ENCODE measurements at places on chromosomes 1 and 21. TPM values are rescaled to one million over a fixed set of nuclear protein-coding genes. Genes with fewer than 3 reads are reported as not detected.

DNA sequence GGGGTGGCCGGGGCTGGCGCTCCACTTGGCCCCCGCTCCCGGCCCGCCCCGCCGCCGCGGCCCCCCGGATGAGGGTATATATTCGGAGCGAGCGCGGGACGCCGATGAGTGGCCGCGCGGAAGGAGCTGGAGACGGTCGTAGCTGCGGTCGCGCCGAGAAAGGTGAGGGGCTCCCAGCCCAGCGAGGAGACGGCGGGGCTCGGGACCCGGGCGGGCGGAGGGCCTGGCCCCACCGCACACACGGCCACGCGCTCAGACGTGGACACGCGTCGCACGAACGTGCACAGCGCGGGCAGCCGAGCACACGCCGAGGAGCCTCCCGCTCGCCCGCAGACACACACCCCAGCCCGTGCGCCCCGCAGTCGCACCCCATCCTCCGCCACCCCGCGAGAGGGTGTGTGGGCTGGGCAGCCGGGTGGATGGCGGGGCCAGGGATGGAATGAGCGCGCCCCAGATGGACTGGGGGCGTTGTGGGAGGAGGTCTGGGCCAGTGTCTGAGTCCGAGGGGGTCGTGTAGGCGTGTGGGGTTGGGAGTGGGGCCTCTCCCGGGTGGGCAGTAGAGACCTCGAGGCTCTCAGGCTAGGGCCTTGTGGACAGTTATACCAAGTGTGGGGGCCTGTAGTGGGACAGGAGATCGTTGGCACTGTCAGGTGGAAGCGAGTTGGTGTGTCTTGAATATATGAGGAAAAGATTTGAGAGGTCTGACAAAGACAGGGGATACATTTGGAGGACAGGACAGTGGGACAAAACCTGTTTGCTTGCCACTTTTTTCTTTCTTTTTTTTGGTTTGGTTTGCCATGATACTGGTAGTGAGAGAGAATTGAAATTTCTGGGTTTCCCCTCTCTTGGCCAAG lies at the start of gene UAP1:
Gene UAP1, plus strand, starts transcription at position 107 of the 854 bp plus-strand sequence. CDS start 4,347 bp downstream, outside the sequence.
- H3K4me3 ChIP-seq, result peak within 1 kb of the TSS; percentile 76
- no peaks in the 10 kb centered on the region for H3K27me3 ChIP-seq
- DNase-seq, result peak; percentile 81
- H3K4me1 ChIP-seq, result no peaks in the 10 kb centered on the region
- H3K36me3 ChIP-seq, result peaks cover 9% of the 10 kb centered on the region
- peak within 1 kb of the TSS; percentile 98 for H3K27ac ChIP-seq

AMY2B gene
- total RNA-seq, result 55.0 TPM

HMCN1 gene
- total RNA-seq, result 7.1 TPM

DNA sequence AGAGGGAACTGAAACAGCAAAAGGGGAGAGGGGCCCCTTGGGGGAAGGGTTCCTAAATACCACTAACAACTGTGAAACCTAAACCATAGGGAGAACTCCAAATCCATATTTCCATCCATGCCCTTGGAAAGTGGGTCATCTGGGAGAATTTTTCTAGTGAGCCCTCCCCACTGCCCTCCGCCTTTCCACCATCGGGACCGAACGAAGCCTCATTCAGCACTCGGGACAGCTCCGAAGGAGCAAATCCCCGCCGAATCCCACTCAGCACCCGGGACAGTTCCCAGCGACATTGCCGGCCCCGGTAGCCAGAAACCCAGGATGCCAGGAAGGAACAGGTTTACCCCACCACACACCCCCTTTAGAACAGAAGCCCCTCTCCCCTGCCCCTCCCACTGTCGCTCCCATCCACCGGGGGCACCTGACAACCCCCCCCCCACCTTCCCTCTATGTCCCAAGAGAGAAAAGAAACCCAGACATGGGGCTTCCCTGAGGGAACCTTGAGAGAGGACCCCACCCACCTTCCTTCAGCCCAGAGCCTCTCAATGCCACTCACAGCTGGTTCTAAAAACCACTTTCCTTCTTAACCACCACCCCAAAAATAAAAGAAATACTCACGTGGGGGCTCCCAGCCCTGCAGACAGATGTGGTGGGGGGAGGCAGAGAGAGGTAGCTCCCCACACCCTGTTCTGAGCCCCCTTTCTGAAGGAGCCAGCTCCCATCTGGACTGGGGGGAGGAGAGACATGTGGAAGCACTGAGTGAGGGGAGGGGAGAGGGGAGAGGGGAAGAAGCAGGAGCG lies 4.5 kb downstream of the DLGAP3 start:
- H3K36me3 ChIP-seq, result no peaks in the 10 kb centered on the region
- H3K4me1 ChIP-seq, result peaks cover 11% of the 10 kb centered on the region
- H3K4me3 ChIP-seq, result no peak overlapping the region
- no peak overlapping the region for H3K27ac ChIP-seq
- peaks cover 85% of the 10 kb centered on the region for H3K27me3 ChIP-seq

DNA sequence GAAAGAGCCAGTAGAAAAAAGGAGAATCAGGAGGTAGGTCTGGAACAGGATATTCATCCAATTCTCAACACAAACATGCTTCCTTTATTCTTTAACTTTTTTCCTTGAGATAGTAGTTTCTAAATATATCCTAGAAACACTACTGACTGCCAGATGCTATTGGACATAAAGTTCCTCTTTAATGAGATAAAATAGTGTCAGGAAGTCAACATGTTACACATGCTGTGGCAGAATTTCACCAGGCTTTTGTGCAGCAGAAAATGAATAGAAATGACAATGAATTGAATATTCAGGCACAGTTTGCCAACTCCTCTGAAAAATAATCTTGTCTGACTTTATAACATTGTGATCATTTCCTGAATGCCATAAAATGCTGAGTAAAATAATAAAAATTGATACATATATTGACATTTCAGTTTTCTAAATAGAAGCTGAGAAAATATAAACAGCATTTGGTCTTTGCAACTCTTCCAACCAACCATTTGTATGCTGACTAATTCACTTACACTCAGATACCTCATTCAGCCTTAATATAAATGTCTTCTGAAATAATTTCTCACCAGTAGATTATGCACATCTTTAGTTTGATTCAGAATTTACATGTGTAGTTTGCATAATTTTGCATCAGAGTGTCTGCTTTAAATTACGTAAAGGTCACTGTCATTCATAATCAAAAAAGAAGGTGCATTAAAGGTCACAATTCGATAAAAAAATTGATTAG lies 486.1 kb upstream of the ADGRL2 start:
- H3K27me3 ChIP-seq, result no peaks in the 10 kb centered on the region
- no peak for DNase-seq
- no peak overlapping the region for H3K27ac ChIP-seq

- peak overlapping the region; percentile 33 for H3K27ac ChIP-seq
- DNase-seq, result no peak
- H3K4me1 ChIP-seq, result peaks cover 15% of the 10 kb centered on the region
- H3K27me3 ChIP-seq, result no peaks in the 10 kb centered on the region
- peaks cover 13% of the 10 kb centered on the region for H3K36me3 ChIP-seq
Measured at GRCh38 chr1:206429421-206429820, 40.9 kb upstream of the IKBKE start.

- no peak overlapping the region for H3K4me3 ChIP-seq
- H3K27ac ChIP-seq, result no peak overlapping the region
- peaks cover 11% of the 10 kb centered on the region for H3K36me3 ChIP-seq
- H3K4me1 ChIP-seq, result no peaks in the 10 kb centered on the region
- DNase-seq, result no peak
Measured at GRCh38 chr1:26791148-26791547, 3.4 kb downstream of the PIGV start.

GRCh38 chr1:223706077-223706973 lies 6.0 kb upstream of the CAPN2 start:
- no peak for DNase-seq
- H3K4me3 ChIP-seq, result no peak overlapping the region
- H3K27ac ChIP-seq, result peak overlapping the region; percentile 84
- no peaks in the 10 kb centered on the region for H3K27me3 ChIP-seq
- H3K4me1 ChIP-seq, result peaks cover 32% of the 10 kb centered on the region

DNA sequence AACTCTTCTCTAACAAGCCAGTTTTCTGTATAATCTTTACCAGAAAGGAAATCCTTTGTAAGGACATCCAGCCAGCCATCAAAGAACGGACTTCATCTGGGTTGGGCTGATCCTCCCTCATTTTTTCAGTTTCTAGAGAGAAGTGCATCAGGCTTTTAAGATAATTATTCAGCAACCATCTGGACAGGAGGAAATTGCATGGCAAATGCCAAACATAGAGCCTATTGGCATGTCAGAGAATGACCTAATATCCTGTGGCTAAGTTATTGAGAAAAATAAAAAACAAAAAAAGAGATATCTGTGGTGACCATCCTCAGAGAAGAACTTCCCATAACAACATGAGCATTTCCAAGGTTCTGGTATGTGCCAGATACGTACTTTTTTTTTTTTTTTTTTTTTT lies 74.9 kb upstream of the BEND5 start:
- peaks cover 11% of the 10 kb centered on the region for H3K4me1 ChIP-seq
- H3K4me3 ChIP-seq, result no peak overlapping the region
- no peak for DNase-seq
- no peaks in the 10 kb centered on the region for H3K27me3 ChIP-seq
- H3K27ac ChIP-seq, result no peak overlapping the region

DNA sequence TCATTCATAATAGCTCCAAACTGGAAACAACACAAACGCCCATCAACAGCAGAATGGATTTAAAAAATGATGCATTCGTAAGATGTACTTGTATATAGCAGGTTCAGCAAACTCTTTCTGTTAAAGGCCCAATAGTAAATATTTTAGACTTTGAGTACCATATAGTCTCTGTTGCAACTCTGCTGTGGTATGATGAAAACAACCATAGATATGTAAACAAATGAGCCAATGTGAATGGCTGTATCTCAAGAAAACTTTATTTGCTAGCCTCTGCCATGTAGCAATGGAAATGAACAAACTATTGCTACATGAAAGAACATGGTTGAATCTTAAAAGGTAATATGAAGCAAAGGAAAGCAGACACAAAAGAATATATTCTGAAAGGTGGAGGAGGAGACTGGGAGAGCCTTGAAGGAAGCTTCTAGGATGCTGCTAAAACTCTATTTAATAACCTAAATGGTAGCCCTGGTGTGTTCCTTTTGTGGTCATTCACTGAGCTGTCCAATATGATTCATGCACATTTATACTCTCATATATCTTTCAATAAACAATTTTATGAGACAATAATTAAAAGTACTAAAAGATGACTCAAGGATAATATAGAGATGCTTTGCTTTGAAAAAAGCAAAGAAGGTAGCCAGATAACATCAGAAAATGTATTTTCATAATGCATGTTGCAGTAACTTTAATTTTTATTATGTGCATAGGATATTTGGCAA lies 29.1 kb upstream of the FMO3 start:
- no peak overlapping the region for H3K27ac ChIP-seq
- DNase-seq, result no peak
- no peak overlapping the region for H3K4me3 ChIP-seq
- no peaks in the 10 kb centered on the region for H3K27me3 ChIP-seq

DNA sequence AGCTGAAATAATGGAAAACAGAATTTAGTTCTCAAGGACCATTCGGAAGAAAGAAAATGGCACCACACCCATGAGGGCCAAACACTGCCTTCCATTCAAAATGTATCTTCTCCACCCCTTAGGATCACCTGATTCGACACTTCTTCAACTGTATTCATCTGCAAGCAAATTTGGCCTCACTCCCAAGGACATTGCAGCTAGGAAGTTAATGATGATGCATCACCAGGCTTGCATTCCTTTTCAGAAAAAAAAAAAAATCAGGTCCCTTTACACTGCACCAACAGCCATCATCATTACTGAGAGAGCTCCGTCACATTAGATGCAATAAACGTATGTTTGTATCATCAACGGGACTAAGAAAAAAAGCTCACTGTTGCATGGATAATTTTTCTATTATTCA lies 368.3 kb downstream of the PCP4 start:
- H3K27ac ChIP-seq, result no peak overlapping the region
- H3K36me3 ChIP-seq, result no peaks in the 10 kb centered on the region
- no peak for DNase-seq
- H3K27me3 ChIP-seq, result no peaks in the 10 kb centered on the region

DNA sequence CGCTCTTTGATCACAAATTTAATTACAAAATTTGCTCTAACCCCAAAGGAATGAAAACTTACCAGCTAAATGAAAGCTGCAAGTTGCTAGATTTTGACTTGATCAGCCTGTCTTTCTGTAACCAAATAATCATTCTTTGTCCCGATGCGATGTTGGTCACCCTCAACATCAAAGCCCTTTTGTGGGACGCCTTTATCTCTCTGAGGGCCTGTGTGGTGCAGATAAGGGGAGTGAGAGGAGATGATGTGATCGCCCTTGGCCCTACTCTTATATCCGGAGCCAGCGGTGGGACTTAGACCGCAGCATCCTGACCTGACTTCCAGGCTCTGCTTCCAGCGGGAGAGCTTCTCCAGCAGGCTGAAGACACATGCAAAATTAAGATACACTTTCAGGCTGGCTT lies 19.3 kb upstream of the UMODL1 start:
- no peaks in the 10 kb centered on the region for H3K4me1 ChIP-seq
- H3K4me3 ChIP-seq, result no peak overlapping the region
- no peaks in the 10 kb centered on the region for H3K27me3 ChIP-seq
- no peak overlapping the region for H3K27ac ChIP-seq
- H3K36me3 ChIP-seq, result no peaks in the 10 kb centered on the region
- no peak for DNase-seq

GRCh38 chr1:26418865-26419349 lies 8.3 kb downstream of the LIN28A start:
- no peak overlapping the region for H3K27ac ChIP-seq
- no peak overlapping the region for H3K4me3 ChIP-seq
- H3K27me3 ChIP-seq, result peaks cover 50% of the 10 kb centered on the region
- no peaks in the 10 kb centered on the region for H3K36me3 ChIP-seq
- no peak for DNase-seq

CD48 gene
- 2.9 TPM for total RNA-seq

- H3K36me3 ChIP-seq, result no peaks in the 10 kb centered on the region
- H3K4me3 ChIP-seq, result no peak overlapping the region
- DNase-seq, result no peak
- H3K27ac ChIP-seq, result peak overlapping the region; percentile 3
Measured at GRCh38 chr1:183593356-183593755, 3.1 kb upstream of the NCF2 start.

- H3K36me3 ChIP-seq, result no peaks in the 10 kb centered on the region
- H3K4me3 ChIP-seq, result no peak overlapping the region
- no peaks in the 10 kb centered on the region for H3K27me3 ChIP-seq
- no peaks in the 10 kb centered on the region for H3K4me1 ChIP-seq
- H3K27ac ChIP-seq, result no peak overlapping the region
Measured at GRCh38 chr1:228031276-228031995, 24.6 kb downstream of the WNT3A start.

DNA sequence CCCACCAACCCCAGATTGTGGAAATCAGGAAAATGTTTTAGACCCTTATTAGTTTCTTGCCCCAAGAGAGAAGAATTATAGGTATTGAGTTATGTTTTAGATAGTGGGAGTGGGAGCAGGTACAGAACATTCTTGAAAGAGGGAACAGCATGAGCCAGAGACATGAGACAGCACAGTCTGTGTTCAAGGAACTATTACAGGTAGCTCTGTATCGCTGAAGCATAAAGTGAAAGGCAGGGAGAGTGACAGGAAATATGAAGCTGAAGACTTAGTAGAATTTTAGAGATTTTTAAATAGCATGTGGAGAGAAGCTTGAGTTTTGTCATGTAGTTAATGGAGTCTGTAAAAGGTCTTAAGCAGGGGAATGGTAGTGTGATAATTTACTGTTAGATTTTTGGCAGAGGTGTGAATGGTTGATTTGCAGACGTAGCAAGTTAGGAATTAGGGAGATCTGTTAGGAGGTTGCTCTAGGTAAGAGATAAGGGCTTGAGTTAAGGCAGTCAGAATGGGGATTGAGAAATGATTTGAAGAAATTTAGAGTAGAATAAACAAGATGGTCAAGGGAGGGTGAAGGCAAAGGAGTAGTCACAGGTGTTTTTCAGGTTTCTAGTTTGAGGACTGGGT lies 11.6 kb downstream of the SUCO start:
- DNase-seq, result no peak
- no peaks in the 10 kb centered on the region for H3K4me1 ChIP-seq
- H3K36me3 ChIP-seq, result no peaks in the 10 kb centered on the region
- H3K27me3 ChIP-seq, result no peaks in the 10 kb centered on the region

Measured in sigmoid colon (tissue), 7 donors.